Right kidney (tissue), 9 donors: ENCODE measurements at places on chromosomes 7 and 10.

GRCh38 chr7:22597844-22598243, 97.9 kb upstream of the STEAP1B start:
- DNase-seq, result no peak

DNA sequence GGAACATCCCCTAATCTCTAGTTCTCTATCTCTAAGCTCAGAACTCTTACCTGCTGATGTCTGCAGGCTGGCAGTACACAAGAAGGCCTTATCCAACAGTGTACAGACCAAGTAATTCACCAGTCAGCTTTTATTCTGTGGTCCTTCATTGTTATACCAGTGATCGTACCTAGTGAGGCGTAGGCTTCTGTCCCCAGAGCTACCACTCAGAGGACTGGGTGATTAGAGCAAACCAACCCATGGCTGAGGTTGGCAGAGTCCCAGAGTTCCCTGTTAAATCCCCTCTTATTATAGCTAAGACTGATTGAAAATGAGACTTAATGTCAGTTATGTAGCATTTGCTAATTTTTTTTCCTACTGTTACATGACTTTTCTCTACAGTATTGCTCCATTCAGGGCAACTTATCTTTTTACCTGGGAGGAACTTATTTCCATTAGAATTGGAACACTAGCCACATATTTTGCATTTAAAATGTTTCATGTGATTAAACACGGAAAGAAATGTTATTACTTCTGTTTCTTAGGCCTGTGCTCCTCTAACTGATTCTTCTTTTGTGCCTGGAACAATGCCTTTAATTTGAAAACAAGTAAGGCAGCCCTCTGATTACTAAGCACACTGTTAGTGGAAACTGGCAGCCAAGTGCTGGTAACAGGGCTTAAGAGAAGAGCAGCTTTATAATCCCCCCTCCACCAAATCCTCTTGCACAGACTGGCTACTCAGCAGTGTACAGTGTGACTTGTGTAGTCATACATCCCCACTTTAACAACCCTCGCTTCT, 127.2 kb downstream of the LRRC4 start:
- no peak for DNase-seq

DNA sequence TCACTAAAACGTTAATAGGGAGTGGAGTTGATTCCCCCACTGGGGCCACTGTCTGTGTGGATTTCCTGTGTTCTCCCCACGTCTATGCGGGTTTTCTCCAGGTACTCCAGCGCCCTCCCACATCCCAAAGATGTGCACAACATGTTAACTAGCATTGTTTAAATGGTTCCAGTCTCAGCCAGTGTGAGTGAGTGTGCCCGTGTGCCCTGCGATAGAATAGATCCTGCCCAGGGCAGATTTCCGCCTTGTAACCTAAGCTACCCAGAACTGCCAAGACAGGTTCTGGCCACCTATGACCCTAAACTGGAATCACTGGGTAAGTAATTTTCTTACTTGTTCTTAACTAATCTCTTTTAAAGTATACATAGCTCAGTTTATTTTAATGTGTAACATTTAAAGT, 58.5 kb downstream of the CCDC6 start:
- no peak for DNase-seq

DNA sequence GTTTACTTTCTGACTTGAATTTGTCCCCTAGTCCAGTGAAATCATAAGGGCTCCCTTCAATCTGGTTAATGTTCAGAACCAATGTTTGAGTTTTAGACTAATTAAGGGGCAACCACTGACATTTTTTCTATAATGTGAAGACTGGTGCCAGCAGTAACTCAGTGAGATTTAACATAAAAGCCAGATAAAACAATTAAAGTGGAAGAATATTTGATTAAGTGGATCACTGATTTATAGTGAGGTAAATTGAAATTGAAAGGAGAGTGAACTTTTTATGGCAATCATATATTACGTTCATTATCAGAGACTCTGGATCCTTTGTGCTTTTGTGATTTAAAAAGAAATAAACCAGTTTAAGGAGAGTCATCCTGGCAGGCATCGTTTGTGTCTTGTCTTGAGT, 246.8 kb downstream of the GATA3 start:
- DNase-seq, result no peak

GRCh38 chr7:157358041-157358752, 21.4 kb downstream of the DNAJB6 start:
- DNase-seq, result no peak

DNA sequence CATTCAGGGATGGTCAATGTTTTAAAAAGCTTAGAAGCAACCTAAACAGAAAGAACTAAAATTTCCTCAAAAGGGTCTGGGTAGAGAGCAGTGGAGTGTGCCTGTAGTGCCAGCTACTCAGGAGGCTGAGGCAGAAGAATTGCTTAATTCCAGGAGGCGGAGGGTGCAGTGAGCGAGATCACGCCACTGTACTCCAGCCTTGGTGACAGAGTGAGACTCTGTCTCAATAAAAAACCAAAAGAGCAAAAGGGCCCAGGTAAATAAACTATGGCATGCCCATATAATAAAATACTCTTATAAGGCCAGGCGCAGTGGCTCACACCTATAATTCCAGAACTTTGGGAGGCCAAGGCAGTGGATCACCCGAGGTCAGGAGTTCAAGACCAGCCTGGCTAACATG, 93.0 kb downstream of the DNMBP start:
- DNase-seq, result no peak

DNA sequence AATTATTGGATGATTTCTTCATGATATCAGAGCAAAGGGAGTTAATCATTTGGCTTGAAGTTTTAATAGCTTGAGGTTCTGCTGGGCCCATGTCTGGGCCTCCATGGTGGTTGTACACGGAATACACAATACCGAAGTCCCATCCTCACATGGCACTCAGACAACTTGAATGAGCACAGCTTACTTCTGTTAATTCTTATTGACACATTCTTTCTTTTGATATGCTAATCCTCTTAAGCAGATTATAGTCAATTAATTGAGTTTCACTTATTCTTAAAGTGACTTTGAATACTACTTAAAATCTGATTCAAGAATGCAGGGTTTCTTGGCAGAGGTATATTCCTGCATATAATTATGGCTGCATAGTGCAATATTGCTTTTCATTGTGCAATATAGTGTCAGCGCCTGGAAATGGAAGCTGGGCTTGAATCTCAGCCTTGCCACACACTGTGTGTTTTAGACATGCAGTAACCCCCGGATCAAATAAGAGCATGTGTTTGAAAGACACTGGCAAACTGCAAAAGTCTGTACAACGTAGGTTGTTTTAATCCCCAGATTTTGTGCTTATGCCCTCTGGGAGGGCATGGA, 543.5 kb upstream of the ADARB2 start:
- DNase-seq, result no peak

GRCh38 chr7:24784277-24784676, 27.0 kb upstream of the GSDME start:
- no peak for DNase-seq

DNA sequence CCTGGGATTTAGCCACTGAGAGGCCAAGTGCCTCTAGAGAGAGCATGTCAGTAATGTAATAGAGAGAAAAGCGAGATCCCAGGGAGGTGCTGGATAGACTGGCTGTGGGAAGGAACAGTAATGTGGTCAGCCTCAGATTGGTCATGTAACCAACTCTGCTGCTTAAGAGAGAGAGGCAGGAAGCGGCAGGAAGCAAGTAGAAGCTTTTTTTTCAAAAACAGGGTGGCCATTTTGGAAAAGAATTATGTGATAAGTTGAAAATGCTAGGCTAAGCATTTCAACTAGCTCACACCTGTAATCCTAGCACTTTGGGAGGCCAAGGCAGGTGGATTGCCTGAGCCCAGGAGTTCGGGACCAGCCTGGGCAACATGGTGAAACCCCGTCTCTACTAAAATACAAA, 3.7 kb upstream of the PCOLCE start:
- DNase-seq, result no peak

DNA sequence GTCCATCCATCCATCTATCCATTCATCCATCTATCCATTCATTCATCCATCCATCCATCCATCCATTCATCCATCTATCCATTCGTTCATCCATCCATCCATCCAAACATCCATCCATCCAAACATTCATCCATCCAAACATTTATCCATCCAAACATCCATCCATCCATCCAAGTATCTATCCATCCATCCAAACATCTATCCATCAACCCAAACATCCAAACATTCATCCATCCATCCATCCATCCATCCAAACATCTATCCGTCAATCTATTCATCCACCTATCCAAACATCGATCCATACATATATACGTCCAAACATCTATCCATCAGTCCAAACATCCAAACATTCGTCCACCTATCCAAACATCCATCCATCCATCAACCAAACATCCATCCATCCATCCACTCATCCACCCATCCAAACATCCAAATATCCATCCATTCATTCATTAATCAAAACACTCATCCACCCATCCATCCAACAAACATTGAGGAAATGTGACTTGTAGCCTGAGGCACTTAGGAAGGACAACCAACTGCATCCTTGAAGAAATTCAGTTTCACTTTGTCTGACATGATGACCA, 28.8 kb upstream of the MYH16 start:
- DNase-seq, result no peak

DNA sequence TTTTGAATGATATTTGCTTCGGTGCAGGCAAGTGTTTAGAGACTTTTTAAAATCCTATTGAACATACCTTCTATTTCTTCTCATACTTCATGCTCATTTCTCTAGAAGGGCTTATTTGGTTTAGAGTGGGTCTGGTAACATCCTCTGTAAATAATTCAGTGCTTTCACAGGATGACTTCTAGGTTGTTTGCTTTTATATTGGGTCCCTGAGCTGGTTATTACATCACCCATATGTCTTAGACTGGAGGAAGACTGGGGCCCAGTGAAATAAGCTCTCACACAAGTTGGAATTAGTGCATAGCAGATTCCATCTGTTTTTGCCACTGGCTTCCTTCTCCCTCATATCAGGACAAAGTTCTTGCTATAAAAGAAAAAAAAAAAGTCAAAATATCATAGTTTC, 6.5 kb downstream of the SUPV3L1 start:
- no peak for DNase-seq

GRCh38 chr7:30162133-30162532, 27.3 kb downstream of the MTURN start:
- DNase-seq, result no peak

DNA sequence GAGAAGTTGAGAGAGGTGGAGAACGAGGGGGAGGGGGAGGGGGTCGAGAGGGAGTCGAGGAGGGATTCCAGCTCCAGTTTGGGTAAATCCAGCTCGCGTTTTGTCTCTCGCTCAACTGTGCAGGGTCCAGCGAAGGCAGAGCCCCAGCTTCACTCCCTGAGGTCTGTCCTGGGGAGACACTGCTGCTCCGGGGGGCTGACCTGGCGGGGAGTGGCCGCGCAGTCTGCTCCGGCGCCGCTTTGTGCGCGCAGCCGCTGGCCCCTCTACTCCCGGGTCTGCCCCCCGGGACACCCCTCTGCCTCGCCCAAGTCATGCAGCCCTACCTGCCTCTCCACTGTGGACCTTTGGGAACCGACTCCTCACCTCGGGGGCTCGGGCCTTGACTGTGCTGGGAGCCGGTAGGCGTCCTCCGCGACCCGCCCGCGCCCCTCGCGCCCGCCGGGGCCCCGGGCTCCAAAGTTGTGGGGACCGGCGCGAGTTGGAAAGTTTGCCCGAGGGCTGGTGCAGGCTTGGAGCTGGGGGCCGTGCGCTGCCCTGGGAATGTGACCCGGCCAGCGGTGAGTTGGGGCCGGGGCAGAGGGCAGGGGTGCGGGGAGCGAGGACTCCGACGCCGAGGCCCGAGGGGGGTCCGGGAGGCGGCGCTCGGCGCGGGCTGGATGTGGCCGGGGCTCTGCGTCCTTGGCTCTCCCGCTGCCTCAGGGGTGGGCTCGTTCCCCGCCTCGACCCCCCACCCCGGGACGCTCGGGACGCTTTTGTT, at the start of gene TET1:
TET1 (plus strand) TSS at position 152 of the 757 bp plus-strand sequence. CDS start 12,002 bp downstream, outside the sequence.
- peak; percentile 85 for DNase-seq

- no peak for DNase-seq
These were observed 266.6 kb downstream of the POLR1F start for GRCh38 chr7:19442016-19442785.

DNA sequence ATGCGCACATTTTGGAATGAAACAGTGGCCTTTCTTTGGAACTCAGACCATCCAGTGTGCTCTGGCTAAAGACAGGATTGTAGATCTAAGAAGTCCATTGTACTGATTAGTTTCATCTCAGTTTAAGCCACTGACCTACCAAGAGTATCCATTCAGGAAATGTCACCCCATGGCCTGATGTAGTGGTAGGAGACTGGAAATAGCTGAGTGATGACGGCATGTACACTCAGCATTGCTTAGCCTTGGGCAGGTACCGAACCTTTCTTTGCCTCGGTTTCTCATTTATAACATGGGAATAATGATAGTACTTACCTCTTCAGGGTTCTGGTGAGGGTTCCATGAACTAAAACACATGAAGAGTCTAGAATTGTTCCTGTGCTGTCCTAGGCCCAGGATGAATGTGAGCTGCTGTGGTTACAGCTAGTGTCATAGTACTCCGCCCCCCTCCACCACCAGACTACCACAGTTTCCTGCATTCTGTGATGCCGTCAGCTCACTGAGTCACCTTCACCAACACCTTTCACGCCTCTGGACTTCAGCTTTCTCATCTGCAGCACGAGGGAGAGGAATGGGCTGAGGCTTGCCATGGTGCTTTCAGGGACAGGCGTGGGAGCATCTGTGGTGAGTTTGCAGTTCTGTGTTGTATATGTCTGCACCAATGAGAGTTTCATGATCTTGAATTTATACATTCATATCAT, 484.0 kb upstream of the GALNT17 start:
- no peak for DNase-seq

DNA sequence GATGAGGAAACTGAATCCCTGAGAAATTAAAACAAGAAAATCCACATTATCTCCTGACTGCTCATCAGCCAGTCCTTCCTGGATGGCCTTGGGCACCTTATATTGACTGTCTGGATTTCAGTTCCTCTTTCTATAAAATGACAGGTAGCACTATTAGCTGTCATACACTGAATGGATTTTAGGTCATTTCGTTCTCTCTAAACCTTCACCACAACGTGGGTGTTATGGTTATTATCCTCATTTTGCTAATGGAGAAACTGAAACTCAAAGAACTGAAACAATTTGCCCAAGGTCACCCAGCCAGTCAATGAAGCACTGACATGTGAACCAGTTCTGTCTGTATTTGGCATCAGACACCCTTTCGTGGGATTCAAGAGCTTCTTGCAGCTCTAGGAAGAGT, 193.8 kb downstream of the CYP26A1 start:
- no peak for DNase-seq
